Tibial nerve (tissue), 4 donors: ENCODE measurements at places on chromosomes 2 and 18. TPM values are rescaled to one million over a fixed set of nuclear protein-coding genes. Genes with fewer than 3 reads are reported as not detected.

The KCNG2 gene
- total RNA-seq, result 0.78 TPM

The COPS9 gene
- total RNA-seq, result 122 TPM

The CPS1 gene
- total RNA-seq, result 8.2 TPM

The GPR35 gene
- total RNA-seq, result 0.90 TPM

The CNDP1 gene
- 1.0 TPM for total RNA-seq
